BJ (cell line): ENCODE measurements at places on chromosomes 12 and 14.

DNA sequence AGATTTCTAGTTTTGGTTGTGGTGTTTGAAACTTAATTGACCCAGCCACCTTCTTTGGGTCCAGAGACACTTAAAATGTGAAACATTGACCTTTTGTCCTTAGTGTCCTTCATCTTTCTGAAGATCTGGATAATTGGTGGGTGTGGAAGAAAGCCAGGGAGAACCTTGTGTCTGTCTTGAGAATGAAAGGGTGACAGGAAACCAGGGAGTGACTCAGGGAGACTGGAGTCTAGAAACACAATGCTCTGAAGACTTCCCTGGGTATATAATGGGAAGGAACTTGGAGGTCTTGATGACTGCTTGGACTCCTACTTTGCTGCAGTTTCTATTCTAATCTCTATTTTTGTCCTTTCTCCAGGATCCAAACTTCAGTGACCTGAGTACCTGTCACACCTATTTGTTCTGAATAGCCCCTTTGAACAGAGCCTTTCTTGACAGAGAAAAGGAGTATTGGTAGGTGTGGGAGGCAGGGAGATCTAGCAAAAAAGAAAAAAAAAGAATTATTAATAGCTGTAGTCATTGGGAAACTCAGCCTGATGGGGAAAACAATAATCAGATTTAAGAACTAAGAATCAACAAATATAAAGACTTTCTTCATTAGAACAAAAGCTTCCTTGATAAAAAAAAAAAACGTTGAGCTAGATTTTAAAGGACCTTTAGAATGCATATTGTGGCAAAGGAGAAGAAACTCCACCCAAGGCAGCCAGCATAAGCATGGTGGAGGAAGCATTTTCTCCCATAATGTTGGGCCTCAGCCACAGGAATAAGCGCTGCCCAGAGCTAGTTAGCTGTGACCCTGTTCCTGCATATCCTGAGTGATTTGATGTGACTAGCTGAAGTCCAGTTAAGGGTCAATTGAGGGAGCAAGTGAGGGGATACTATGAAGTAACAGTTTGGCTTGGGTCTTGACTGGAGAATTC is 77.9 kb upstream of the HOXC13 start:
- DNase-seq, result no peak

DNA sequence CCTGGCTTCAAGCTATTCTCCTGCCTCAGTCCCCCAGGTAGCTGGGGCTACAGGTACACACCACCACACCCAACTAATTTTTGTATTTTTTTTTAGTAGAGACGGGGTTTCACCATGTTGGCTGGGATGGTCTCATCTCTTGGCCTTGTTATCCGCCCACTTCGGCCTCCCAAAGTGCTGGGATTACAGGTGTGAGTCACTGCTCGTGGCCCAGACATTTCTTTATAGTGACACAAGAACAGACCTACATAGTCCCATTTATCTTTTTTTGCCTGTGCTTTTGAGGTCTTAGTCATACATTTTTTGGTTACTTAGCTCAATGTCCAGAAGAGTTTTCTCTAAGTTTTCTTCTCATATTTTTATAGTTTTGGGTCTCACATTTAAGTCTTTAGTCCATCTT is 247.4 kb downstream of the SYT10 start:
- no peak for DNase-seq

- DNase-seq, result no peak
These were observed 26.8 kb downstream of the MMP17 start for GRCh38 chr12:131854861-131855476.

- no peak for DNase-seq
These were observed 677 bp downstream of the ATP2A2 start for GRCh38 chr12:110281549-110282299.

GRCh38 chr12:90984114-90984513 is 20.7 kb downstream of the EPYC start:
- no peak for DNase-seq

- no peak for DNase-seq
These were observed 106.9 kb downstream of the SCARB1 start for GRCh38 chr12:124756760-124757159.
